Activated naive CD4-positive, alpha-beta T cell (primary cell): ENCODE measurements at places on chromosomes 13 and 19.

DNA sequence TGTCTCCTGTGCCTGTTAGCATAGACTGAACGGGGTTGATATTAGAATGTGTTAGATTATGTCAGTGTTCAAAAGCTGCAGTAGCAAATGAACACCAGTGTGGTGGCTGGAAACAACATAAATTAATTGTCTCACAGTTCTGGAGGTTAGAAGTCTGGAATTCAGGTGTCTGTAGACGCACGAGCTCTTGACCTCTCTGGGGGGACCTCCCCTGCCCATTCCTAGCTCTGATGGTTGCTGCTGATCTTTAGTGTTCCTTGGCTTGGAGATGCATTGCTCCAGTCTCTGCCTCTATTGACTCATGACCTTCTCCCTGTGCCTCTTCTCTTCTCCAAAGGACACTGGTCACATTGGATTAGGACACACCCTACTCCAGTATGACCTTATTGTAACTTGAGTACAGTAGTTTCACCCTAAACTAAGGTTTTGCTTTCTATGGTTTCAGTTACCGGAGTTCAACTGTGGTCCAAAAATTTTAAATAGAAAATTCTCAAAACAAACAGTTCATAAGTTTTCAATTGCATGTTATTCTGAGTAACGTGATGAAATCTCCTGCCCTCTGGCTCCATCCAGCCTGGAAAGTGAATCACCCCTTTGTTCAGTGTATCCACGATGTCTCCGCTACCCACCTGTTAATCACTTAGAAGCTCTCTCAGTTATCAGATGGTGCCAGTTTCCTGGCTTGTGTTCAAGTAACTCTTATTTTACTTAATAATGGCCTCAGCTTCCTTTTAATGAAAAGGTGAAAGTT, 273.2 kb downstream of the MYO16 start:
- no peak for DNase-seq

DNA sequence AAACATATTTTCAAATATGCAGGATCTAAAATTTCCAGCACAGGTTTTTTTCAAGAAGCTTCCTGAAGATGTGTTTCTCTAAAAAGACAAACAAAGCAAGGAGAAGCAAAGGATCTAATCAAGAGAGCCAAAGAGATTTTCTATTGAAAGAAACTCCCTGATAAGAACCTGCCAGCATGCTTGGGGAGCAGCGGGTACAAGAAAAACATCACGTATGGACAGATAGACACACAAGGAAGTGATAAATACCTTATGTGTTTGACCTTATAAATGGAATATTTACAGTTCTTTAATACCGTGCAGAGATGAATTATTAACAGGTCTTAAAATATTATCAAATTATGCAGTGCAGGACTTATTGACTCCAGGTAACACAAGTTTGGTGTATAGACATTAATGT, 562.1 kb downstream of the DACH1 start:
- no peak for DNase-seq

DNA sequence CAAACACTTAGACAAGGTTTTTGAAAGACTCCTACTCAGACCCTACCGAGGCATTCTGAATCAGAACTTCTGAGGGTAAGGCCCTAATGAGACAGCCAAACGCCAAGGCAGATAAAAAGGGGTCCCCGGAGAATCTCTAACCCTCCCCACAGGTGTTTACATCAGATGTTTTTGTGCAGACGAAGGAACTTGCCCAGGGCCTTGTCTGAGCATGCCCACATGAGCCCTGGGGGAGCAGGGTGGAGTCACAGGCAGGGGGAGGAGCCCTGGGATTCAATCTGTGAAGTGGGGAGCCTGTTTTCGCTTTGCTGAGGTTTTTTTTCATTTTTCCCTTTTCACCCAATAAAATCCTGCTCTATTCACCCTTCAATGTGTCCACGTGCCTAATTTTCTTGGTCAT, 61.6 kb upstream of the MED4 start:
- peak; percentile 80 for DNase-seq

DNA sequence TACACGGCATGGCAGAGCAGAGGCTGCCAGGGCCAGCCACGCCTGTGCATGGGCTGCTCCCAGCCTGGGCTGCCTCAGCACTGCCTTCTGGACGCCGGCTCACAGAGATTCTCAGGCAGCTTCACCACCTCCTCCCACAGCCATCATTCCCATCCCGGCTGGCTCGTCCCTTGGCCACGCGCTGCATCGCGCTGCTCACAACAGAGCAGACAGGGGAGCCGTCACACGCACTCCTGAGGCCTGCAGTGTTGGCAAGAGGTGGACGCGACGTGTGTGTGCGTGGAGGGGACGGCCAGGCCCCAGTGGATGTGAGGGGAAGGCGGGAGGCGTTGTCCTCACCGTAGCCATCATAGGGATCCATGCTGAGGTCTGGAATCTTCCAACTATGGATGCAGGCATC, 7.6 kb upstream of the PRKD2 start:
- no peak for DNase-seq

- DNase-seq, result no peak
These were observed 271.0 kb downstream of the DNAJC15 start for GRCh38 chr13:43294412-43294811.

GRCh38 chr13:27559719-27560118, 60.6 kb downstream of the LNX2 start:
- DNase-seq, result no peak

DNA sequence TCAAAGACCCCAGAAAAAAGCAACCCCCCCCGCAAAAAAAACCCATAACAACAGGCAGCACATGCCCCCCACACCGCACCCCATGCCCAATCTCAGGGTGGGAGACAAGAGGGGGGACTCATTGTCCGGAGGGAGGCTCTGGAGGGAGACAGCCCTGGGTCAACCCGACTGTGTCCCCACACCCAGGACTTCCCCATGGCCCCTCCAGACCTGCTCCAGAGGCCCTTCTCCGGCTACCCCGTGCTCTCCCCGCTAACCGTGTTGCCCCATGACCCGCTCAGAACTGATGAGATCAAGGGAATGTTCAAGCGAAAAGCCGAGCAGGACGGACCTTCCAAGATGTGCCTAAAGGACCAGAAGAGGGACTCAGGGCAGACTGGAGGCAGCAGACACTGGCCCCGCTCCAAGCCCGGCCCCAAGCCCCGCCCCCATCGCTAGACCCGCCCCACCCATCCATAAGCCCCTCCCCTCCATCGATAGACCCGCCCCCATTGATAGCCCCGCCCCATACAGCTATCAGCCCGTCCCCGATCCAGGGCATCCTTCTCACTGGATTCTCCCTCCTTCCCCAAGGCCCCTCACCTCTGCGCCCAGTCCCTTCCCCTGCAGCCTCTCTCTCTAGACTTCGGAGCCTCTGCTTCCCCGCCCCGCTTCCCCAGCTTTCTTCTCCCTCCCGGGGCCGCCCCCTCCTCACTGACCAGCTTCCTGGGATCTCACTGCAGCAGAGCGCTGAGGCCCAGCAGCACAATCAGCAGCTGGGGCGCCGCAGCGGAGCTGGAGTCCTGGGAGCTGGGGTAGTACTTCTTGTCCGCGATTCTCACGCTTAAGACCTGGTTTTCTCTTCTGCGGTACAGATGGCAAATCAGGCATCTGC, 2.2 kb downstream of the BST2 start:
- peak; percentile 20 for DNase-seq

DNA sequence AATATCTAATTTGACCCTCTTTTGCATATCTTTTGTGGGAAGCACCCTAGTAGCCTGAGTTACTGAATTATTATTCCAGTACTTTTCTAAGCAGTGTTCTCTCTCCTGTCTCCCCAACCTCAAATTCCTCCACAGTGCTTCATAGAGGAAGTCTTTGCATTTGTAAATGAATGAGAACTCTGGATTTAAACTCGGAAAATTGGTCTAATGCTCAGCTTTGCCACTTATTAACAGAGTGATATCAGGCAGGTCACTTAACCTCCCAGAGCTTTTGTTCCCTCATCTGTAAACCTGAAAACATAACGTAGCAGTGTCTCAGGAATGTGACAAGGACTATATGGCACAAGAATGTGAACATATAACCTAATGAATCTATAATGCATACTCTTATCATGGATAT, 26.2 kb downstream of the FREM2 start:
- no peak for DNase-seq

DNA sequence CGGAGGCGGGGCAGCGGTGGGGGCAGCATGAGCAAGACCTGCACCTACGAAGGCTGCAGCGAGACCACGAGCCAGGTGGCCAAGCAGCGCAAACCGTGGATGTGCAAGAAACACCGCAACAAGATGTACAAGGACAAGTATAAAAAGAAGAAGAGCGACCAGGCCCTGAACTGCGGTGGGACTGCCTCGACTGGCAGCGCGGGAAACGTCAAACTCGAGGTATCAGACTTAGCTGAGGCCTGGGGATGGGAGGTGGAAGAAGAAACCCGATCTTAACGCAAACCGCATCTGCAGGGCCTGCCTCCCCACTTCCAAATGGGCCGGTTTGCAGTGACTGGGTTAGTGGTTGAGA, 693 bp downstream of the RFXAP start:
- no peak for DNase-seq

GRCh38 chr13:19596960-19597361, 35.6 kb upstream of the TPTE2 start:
- DNase-seq, result no peak

- no peak for DNase-seq
These were observed 8.1 kb upstream of the KLF12 start for GRCh38 chr13:74142257-74142656.

DNA sequence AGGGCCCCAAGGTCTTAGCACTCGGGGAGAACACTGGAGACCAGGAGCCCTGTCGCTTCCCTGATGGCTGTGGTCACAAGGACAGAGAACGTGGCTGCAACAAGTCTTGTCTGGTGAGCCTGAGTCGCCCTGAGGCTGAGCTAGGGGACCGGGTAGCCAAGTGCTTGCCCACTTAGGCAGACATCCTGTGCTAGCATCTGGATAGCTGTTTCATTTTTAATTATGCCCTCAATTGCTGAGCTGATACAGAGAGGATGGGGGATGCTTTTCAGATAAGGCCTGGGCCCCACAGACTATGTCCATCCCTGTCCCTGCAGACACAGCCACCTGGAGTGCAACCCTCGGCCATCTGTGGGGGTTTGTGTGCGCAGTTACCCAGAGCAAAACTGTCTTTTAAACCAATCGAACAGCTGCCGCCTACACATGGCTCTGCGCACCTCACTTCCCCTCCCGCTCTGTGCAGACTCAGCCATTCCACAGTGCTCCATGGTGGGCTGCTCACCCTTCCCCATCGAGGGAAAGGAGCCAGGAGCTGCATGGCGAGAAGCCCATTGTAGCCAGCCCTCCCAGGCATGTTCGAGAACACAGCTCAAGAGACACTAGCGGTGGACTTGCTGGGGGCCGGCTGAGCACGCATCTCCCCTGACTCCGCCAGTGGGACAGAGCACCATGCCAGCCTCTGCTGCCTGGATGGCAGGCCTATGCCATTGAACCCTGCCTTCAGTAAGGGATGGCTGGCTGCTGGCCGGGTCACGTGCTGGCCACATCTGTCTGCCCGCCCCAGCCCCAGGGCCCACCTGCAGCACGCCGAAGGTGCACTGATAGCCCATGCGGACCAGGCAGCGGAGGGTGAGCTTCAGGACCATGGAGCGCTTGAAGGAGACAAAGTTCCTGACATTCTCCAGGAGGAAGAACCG, 19.4 kb upstream of the EIF3G start:
- no peak for DNase-seq

- no peak for DNase-seq
These were observed 673 bp downstream of the ZNF486 start for GRCh38 chr19:20167651-20168122.

DNA sequence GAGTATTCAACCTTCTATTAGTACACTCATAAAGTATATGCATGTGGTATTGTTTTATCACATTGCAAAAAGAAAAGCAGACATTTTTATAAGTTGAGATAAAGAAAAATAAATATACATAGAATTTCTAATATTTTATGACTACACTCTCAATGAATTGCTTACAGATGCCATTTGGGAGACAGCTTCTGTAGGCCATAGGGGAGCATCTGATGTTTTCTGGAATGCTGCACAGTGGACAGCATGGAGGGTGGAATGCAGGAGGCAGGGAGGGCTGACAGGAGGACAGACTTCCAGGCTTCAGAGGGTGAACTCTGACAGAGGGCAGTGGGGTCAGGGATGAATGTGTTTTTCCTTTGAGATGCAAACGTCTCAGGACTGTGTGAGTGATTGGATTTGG, 45.8 kb downstream of the MIPEP start:
- no peak for DNase-seq

- peak; percentile 26 for DNase-seq
These were observed 32.2 kb downstream of the ANKRD27 start for GRCh38 chr19:32642771-32643170.

DNA sequence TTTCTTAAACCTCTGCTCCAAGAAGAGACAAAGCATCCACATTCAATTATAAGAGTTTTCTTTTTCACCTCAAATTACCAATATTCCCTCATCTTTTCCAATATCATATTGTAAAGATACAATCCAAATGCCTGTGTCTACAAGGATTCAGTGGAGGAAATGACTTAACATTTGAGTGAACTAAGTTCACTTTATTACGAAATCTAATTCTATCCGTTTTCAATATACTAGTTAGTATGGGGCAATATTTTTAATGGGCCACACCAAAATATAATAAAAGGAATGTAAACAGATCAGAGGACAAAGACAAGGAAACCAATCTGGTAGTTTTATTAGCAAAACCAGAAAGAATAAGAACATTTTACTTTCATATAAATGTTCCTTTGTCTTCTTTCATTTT, 136.0 kb downstream of the DCLK1 start:
- DNase-seq, result no peak

GRCh38 chr13:48576448-48577010, 43.6 kb upstream of the RCBTB2 start:
- DNase-seq, result no peak

DNA sequence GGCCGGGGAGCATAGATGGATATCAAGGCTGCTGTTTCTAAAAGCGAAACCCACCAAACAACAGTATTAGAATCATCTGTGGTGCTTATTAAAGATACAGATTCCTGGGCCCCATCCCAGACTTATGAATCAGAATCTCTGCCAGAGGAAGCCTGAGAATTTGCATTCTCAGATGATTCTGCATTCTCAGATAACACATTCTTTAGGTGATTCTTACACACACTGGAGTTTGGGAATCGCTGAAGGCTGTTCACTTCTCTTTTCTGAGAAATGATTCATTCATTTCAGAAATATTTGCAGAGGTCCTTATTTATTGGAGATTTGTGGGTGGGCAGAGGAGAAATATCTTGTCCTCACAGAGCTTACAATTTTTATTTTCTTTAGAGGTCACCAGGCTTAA, 24.4 kb downstream of the ALOX5AP start:
- no peak for DNase-seq

- DNase-seq, result no peak
These were observed 1.2 kb downstream of the LSM4 start for GRCh38 chr19:18321734-18322102.
